ENCODE measurements at places on chromosomes 12 and 14.

GRCh38 chr12:6768437-6768914, 2.3 kb downstream of the PTMS start:
- peak; percentile 37 for DNase-seq

GRCh38 chr12:2555487-2556082, 239.2 kb upstream of the FKBP4 start:
- no peak for DNase-seq

GRCh38 chr12:27273114-27273513, 29.0 kb downstream of the STK38L start:
- no peak for DNase-seq

DNA sequence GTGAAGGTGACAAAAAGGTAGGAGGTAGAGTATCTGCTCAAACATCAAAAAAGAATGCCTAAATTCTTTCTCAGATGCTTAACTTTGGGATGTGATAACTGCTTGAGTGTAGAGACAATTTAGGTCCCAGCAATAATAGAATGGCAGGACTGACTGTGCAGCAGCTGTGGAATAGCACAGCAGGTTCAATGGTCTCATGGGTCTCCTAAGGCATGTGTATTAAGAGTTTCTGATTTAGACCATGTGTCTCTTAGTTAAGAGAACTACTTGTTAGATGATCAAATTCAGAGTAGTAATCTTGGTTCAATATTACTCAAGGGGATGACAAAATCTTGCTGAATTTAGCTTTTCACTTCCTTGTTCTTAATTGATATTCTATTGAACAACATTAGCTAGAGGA, 72.0 kb downstream of the ALX1 start:
- DNase-seq: no peak

DNA sequence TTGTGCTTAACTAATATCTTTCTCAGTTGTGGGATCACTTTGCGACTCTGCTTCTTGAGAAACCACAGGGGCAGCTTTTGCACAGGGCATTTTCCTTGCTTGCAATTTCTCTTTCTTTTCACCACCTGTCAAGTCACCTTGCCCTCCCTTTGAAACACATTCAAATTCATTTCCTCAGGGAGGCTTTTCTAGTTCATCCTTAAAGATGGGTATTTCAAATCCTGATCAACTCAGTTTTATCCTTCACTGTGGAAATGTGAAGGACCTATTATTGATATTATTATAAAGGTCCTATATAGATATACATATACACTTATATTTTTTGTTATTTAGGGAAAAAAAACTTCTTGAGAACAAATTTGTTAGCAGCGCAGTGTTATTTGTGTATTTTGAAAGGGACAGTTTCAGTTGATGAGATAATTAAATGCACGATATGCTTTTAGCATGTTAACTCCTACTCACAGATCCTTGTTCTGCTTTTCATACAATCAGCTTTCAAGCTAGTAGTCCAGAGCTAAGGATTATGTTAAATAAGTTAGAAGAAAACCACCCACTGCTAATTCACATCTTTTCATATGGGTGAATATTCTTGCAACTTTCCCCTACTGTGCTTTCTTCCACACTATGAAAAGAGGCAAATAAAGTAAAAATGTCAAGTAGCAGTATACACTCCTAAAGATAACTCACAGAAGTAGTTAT, 501.4 kb upstream of the RGS6 start:
- no peak for DNase-seq

DNA sequence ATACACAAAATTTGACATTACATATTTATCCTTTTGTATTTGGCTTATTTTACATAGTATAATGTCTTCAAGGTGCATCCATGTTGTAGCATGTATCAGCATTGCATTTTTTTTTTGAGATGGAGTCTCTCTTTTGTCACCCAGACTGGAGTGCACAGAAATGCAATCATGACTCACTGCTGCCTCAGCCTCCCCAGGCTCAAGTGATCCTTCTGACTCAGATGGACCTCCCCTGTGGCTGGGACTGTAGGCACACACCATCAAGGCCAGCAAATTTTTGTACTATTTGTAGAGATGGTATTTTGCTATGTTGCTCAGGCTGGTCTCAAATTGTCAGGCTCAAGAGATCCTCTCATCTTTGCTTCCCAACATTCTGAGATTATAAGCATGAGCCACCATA, 214.4 kb upstream of the ALG10B start:
- no peak for DNase-seq

DNA sequence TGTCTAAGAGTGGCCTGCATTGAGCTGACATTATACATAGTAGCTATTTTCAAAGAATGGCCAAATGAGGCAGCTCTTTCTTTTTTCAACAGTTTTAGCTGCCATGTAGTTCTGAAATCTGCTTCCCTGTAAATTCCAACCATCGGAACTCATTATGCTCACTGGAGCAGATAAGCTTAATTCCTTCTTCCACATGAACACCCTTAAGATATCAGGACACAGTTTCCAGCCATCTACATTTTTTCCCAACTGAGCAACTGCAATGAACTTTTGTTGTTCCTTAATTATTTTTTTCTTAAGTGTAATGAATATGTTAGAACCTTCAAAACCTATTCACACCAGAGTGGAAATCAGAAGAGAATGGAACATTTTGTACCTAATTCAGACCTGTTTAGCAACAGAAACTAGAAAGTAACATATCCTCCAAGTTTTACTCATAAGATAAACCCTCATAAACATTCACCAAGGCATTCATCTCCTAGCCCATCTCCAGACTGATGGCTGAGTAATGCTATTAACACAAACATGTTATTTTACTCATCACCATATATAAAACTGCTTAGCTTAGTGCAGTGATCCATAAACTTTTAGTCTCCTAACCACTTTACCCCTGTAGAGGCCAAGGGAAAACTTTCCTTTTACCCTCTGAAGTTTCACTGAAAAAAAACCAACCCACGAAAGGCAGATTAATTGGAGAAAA, 296.1 kb upstream of the SYT1 start:
- no peak for DNase-seq

DNA sequence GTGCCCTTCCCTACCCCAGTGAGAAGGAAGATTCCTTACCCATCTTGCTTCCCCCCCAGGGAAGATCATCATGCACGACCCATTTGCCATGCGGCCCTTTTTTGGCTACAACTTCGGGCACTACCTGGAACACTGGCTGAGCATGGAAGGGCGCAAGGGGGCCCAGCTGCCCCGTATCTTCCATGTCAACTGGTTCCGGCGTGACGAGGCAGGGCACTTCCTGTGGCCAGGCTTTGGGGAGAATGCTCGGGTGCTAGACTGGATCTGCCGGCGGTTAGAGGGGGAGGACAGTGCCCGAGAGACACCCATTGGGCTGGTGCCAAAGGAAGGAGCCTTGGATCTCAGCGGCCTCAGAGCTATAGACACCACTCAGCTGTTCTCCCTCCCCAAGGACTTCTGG, 9.3 kb downstream of the PCK2 start:
- no peak for DNase-seq

DNA sequence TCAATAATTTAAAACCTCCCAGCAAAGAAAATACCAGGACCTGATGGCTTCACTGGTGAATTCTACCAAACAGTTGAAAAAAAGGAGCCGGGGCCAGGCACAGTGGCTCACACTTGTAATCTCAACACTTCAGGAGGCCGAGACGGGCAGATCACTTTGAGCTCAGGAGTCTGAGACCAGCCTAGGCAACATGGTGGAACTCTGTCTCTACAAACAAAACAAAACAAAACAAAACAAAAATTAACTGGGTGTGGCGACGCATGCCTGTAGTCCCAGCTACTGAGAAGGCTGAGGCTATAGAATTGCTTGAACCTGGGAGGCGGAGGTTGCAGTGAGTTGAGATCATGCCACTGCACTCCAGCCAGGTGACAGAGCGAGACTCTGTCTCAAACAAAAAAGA, 13.7 kb upstream of the TROAP start:
- DNase-seq: no peak

- DNase-seq: no peak
Observed at GRCh38 chr12:84696281-84696680, 216.3 kb downstream of the SLC6A15 start.

DNA sequence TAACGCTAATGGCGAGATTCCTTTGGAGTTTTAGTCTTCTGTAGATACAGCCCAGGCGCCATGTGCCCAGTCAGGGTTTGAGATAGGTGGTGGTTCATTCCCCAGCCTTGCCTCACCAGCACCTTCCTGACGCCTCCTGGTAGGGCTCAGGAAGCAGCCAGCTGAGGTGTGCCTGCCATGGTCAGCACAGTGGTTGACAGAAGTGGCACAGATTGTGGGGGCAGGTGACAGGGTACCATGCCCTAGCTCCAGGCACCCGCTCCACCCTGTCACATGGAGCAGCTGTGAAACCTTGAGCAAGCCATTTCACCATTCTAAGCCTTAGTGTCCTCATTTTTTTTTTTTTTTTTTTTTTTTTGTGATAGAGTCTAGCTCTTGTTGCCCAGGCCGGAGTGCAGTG, 45.6 kb downstream of the EVL start:
- DNase-seq: no peak

DNA sequence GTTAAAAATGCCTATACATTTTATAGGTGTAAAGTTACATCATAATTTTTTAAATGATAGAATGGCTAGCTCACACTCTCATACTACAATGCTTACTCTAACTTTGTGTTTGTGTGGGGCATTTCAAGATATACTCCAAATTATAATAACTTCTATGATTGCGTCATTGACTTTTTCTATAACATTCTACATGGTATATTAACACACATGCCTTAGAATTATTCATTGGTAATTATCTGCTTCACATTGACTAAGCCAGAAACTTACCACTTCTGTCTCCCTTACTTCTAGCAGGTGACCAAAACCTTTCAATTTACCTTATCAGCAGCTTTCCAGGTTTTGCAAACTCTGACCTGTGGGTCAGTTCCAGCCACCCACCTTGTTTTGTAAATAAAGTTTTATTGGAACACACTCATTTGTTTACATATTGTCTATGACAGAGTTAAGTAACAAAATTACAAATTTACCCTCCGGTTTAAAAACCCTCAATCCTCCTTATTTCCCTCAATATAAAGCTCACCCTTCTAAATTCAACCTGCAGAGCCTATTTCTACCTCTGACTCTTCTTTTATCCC, 12.7 kb upstream of the FLRT2 start:
- no peak for DNase-seq

GRCh38 chr12:77625441-77625840, 205.3 kb upstream of the NAV3 start:
- DNase-seq: no peak

DNA sequence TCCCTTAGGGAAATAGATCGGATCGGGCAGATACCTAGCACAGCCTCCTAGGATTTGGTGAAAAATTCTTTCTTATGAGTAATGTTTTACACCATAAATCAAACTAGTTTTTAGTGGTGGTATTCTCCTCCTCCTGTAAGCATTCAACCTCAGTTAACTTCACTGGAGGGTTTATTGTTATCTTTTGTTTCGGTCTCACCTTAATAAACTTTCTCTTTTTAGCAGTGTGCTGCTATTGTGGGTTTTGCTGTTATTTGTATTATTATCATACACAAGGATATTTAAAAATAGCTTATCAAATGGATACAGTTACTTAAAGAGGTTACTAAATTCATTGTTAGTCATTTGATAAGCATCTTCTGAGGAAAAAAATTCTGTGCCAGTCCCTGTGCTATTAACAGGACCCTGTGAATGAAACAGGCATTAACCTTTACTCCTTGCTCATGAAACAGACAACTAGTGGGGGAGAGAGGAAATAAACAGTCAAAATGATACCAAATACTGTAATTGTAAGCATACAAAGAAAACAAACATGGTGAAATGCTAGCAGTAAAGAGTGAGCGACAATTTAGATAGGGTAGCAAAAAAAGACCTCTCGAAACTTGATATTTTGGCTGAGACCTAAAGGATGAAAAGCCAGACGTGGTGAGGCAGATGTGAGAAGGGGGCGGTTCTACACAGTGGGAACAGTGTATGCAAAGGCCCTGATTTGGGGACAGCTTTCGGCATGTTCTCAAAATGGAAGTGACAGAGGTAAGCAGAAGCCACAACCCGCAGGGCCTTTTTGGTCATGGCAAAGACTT, 178.7 kb upstream of the SOX5 start:
- no peak for DNase-seq

- peak; percentile 100 for DNase-seq
Observed at GRCh38 chr14:89279649-89280232, 137.3 kb downstream of the FOXN3 start.

GRCh38 chr12:2652401-2653081, 142.2 kb upstream of the FKBP4 start:
- DNase-seq: no peak

DNA sequence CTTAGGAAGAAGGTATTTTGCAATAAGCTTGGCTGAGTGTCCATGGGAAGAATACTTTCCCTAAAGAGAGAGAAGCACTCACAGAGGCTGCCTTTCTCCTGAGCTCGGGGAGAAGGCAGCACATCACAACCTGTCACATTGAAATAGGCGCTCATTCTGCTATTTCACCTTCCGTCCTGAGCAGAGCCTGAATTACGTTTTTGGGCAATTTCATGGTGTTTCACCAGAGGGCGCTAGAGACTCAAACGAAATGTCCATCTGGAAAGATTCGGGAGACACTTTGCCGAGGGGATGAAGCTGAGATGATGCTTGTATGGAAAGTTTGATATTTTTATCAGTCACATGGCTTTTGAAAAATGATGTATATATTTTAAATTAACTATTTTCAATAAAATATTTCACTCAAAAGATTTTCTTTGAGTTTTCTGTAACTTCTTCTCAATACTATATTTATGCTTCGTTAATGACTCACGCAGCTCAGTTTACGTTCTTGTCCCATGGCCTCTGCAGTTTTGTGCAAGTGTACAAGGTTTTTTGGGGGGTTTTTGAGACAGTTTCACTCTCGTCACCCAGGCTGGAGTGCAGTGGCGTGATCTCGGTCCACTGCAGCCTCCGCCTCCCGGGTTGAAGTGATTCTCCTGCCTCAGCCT, 17.4 kb upstream of the B4GALNT3 start:
- peak; percentile 24 for DNase-seq

DNA sequence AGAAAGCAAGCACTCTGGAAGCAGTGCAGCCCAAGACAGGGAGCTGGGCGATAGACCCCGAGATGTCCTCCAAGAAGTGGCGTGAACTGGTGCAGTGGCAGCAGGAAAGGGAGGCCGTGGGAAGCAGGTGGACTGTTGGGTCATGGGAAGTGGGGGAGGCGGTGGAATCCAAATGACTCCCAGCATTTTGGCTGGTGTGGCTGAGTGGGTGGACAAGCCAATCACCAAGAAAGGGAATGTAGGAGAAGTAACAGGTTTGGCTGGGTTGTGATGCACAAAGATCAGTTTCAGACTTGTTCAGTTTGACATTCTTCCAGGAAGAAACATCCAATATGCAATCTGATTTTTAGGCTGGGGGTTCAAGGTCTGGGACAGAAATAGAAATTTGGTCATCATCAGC, 46.0 kb upstream of the KTN1 start:
- DNase-seq: no peak
